ENCODE measurements at places on chromosomes 13 and 19. TPM values are rescaled to one million over a fixed set of nuclear protein-coding genes. Genes with fewer than 3 reads are reported as not detected.

DNA sequence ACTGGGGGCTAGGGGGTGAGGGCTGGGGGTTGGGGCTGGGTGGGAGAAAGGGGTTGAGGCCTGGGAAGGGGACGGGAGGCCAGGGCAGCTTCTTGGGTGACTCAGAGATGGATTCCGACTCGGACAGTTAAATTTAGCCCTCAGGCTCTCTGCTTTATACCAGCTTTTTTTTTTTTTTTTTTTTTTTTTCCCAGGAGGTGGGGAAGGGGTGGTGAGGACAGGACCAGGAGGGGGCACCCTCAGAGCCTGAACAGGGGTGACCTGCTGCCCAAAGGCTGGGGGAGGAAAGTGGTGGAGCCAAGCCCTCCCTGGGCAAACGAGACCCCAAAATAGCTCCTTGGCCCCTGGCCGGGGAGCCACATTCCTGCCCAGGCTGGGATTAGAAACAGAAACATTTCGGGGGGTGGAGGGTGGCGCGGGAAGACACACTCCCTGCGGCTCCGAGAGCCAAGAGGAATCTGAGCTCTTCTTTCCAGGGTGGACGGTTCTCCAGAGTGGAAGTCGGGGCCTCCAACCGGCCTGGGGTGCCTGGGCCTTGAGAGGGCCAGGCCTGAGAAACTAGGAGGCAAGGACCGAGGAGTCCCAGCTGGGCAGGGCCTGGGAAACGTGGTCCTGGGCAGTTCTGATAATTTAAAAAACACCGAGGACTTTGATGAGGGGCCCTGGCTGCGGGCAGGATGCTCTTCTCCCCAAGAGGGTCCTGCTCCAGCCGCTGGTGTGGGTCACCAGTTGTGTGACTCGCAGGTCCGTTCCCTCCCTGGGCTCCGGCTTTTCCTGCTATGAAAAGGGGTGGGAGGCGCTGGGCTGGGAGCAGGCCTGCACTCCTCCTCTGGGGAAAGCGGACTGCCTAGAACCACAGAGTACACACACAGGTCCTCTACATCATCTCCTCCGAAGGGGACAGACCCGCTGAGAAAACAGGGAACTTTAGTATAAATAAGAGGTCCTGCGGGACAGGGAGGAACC lies 813 bp upstream of the DMPK start:
- H3K27me3 ChIP-seq: peaks cover 37% of the 10 kb centered on the region
- no peak for DNase-seq
- peaks cover 16% of the 10 kb centered on the region for H3K4me1 ChIP-seq
- H3K27ac ChIP-seq: no peak overlapping the region

DNA sequence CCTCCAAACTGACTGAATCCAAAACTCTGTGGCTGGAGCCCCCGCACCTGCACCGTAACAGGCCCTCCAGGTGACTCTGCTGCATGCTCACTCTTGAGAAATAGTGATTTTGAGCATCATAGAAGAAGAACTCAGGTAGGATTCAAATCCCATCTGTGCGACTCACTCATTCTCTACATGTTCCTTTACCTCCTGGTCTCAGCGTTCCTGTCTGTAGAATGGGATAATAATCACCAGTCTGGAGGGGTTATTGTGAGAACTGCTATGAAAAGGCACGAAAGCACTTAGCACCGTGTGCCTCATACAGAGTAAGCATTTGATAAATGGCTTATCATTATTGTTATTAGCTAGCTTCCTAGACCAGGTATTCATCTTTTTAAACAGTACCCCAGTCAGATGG lies 36.5 kb upstream of the NPAS1 start:
- no peak overlapping the region for H3K4me3 ChIP-seq
- no peak for DNase-seq
- H3K4me1 ChIP-seq: peaks cover 16% of the 10 kb centered on the region
- no peak overlapping the region for H3K27ac ChIP-seq
- peaks cover 3% of the 10 kb centered on the region for H3K36me3 ChIP-seq

DNA sequence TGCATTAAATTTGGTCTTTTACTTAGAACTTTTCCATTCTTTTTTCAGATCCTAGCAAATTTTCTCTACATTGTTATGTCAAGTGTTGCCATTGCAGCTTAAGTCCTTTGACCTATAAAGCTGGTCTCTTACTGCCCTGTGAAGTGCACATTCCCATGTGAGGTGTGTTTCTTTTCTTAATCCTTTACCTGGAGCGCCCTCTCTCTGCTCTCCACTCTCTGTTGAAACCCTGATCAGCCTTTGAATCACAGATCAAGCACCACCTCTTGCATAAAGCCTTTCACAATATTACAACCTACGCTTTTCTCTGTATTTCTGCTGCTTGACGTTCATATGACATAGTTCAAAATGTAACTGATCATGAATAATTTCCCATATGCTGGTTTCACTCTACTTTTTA lies 84.8 kb downstream of the PCDH17 start:
- H3K27ac ChIP-seq: no peak overlapping the region
- no peaks in the 10 kb centered on the region for H3K36me3 ChIP-seq
- DNase-seq: no peak

The KCNJ14 gene
- total RNA-seq: 1.5 TPM

The OVOL3 gene
- not detected for total RNA-seq

- no peak overlapping the region for H3K4me3 ChIP-seq
- H3K4me1 ChIP-seq: peaks cover 16% of the 10 kb centered on the region
- peaks cover 6% of the 10 kb centered on the region for H3K36me3 ChIP-seq
- H3K27ac ChIP-seq: no peak overlapping the region
These were observed 6.5 kb upstream of the PTOV1 start for GRCh38 chr19:49844138-49845095.

DNA sequence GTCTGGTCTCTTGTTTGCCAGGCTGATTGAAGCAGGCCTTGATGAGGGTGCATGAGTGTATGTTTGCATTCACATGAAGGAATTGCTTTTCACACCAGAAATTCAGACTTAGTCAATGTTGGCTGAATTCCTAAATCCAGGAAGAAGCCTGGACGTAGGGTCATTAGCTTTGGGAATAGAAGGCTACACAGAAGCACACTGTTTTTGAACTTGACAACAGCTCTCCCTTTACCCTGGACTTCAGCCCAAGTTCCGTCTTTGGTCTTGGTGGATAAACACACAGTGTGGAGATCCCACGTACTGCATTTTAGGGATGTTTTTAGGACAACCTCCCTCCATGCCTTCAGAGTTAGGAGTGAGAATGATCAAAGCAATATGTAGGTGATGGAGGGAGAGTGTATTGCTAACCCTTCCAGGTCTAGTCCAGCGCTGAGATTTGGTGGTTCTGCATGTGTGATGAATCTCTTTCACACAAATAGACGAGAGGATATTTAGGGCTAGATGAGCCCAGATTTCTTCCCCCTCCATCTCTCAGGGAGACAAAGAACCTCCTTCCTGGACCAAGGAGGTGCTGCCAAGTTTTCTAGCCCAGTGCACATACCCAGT lies 22.8 kb downstream of the TM6SF2 start:
- no peaks in the 10 kb centered on the region for H3K4me1 ChIP-seq
- no peaks in the 10 kb centered on the region for H3K36me3 ChIP-seq
- H3K4me3 ChIP-seq: no peak overlapping the region
- no peak for DNase-seq
- H3K27me3 ChIP-seq: peaks cover 47% of the 10 kb centered on the region

The ZNF285 gene
- 2.4 TPM for total RNA-seq

The MEIOSIN gene
- total RNA-seq: 0.08 TPM

DNA sequence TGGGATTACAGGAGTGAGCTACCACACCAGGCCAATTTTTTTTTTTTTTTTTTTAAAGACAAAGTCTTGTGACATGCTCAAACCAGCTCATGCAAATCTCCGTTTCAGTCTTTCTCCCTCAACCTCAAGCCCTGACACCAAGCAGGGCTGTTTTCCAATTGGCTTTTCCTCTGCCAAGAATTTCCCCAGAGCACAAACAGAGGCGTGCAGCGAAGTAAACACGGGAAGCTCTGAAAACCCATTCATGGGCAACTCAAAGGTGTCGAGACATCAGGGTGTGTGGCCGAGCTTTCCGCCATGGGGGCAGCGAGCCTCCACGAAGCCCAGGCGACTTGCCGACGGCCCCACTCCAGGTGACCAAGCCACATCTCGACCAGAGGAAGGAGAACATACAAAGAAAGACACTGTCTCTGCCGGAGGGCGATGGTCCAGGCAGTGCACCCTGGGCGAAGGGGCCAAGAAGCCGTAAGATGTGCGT lies 70.0 kb downstream of the INSR start:
- DNase-seq: no peak
- H3K27me3 ChIP-seq: peaks cover 12% of the 10 kb centered on the region
- no peak overlapping the region for H3K27ac ChIP-seq
- H3K36me3 ChIP-seq: no peaks in the 10 kb centered on the region
- no peak overlapping the region for H3K4me3 ChIP-seq
- H3K4me1 ChIP-seq: peaks cover 7% of the 10 kb centered on the region

DNA sequence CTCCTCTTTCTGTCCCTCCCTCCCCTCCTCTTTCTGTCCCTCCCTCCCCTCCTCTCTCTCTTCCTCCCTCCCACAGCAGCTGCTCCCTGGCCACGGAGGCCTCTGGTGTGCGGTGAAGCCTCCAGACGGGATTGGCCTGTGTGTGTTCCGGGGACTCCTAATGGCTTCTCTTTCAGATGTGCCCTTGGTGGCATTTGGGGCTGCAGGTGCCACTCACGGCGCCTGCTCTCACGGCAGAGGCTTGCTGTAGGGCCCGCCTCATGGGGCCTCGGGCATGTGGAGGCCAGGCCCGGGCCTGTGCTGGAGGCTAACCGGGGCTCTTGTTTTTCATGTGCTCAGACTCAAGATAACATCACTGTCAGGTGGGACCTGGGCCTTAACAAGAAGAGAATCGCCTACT lies 20.9 kb downstream of the UPF1 start:
- H3K36me3 ChIP-seq: peaks cover 24% of the 10 kb centered on the region
- H3K27me3 ChIP-seq: no peaks in the 10 kb centered on the region
- peaks cover 8% of the 10 kb centered on the region for H3K4me1 ChIP-seq

The NLRP5 gene
- total RNA-seq: not detected

The ZSCAN1 gene
- total RNA-seq: not detected

Measured in activated naive CD8-positive, alpha-beta T cell treated with anti-CD3 and anti-CD28 coated beads for 36 hours (primary cell).